NCI-H1092 (cell line): ENCODE measurements at places on chromosomes 5 and 9.

GRCh38 chr9:107178293-107178692 is 104.8 kb upstream of the RAD23B start:
- no peak for DNase-seq

DNA sequence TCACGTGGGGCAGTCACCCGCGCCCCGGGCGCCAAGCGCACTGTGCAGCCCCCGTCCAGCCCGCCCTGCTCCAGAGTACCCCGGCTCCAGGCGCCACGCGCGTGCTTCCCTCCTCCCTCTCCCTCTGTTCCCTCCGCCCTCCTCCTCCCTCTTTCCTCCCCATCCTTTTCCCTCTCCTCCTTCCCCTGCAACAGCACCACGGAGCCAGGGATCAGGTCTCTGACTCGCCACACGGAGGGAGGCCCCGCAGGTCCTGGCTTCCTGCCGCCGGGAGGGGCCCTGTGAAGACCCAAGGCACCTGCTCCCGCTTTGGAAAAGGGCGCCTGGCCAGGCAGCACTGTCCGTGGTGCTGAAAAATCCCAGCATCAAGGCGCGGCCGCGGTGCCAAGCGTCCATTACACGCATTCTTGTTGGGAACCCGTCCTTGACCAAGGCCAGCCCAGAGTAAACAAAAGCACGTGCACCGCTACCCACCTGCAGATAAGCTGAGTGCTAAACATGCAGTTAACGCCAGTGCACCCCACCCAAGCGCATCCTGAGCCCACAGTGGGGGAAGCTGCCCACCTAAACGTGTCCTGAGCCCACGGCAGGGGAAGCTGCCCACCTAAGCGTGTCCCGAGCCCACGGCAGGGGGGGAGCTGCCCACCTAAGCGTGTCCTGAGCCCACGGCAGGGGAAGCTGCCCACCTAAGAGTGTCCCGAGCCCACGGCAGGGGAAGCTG is 21.7 kb downstream of the SLC6A18 start:
- DNase-seq = peak; percentile 56

DNA sequence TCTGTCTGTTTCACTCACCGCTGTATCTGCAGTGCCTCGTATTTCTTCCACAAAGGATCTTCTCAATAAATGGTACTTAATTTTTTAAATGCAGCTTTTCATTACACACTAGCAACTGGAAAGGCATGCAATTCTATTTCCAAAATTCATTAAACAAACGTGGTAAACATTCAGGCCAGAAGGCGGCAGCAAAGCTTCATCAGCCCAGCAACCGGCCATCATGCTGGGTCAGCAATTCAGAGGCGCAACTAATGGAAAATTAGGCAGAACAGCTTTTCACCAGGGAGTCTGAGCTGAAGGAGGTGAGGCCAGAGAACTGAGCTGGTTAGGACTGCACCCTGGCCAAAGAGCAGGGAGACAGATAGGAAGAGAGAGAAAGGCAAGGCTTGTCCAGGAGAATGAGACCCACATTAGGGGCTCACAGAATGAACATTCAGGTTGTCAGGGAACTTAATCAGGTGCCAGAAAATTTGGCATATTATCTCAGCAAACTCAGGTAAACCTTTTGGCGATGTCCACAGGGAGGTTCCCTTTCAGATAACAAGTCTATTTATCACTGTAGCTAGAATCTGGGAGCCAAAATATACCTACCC is 17.7 kb upstream of the RNF180 start:
- no peak for DNase-seq

GRCh38 chr9:83000765-83001164 is 62.2 kb downstream of the RASEF start:
- DNase-seq = no peak

DNA sequence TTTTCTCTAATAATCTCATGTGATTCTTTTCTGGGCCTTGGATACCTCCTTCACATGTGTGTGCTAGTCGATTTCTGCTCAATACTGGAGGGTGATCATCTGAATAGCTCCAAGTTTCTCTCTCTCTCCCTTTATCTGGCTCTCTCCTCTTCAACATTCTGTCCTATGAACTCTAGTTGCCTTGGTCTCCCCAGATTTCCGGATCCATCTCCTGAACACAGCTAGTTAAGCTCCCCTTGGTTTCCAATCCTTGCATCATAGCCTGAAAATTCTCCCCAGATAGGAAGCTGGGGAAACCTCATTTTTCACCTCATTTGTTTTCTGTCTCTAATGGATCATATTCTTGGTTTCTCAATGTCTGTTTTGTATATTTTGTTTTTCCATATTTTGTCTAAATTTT is 832.3 kb downstream of the MTRR start:
- DNase-seq = no peak

DNA sequence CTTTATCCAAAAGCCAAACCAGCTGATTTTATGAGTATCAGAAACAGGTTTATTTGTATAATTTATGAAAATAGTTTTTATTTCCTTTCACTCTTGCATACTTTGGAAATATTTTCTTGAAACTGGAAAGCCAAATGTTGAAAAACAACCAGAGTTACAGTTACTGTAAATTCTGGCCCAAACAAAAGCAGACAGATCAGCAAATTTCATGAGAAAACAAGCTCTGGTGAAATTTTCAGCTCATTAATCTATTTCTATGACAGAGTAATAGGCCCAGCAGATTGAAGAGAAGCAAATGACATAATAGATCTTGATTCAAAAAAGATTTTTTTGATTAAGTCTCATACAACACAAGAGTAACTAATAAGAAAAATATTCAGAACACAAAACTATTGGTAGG is 182.7 kb downstream of the ENC1 start:
- DNase-seq = no peak

- no peak for DNase-seq
Observed at GRCh38 chr5:177198738-177199137, 65.2 kb downstream of the NSD1 start.

- no peak for DNase-seq
Observed at GRCh38 chr5:1201327-1202025, at the start of gene SLC6A19. SLC6A19 (plus strand) TSS chr5:1201595; CDS start chr5:1201651, 56 bp downstream.

DNA sequence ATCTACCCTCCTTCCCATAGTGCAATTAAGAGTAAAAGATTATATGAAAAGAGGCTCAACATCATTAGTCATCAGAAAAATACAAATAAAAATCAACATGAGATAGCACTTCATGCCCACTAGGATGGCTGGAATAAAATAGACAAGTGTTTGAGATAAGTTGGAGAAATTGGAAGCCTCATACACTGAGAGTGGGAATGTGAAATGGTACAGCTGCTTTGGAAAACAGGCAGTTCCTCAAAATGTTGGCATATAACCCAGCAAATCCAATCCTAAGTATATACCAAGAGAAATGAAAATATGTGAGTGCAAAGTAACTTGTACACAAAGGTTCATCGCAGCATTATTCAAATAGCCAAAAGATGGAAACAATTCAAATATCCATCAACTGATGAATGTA is 9.8 kb downstream of the SPATA31D3 start:
- no peak for DNase-seq

DNA sequence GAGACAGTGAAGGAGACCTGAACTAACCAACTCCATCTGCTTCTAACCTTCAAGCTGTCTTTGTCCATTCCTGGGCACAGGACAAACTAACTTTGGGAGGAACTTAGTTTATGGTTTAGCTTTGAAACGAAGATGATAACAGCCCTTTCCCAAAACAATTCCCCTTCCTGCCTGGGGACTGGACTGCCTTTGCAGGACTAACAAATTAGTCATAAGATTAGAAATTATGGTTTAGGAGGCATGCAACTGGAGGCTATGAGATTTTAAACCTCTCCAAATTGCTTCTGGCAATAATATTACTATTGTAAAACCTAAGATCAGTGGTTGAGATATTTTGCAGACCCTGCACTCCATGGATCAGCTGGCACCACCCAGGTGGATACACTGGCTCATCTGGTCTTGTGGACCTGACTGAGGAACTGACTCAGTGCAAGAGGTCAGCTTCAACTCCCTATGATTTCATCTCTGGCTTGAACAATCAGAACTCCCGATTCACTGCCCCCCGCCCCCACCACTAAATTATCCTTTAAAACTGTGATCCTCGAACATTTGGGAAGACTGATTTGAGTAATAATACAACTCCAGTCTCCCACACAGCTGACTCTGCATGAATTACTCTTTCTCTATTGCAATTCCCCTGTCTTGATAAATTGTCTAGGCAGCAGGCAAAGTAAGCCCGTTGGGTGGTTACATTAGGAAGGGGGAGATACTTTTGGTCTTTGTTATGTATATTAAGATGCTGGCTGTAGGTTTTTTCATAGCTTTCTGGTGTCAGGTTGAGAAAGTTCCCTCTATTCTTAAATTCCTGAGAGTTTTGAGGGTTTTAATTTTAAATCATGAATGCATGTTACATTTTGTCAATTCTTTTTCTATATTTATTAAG is 213.3 kb downstream of the TSSK1B start:
- no peak for DNase-seq

DNA sequence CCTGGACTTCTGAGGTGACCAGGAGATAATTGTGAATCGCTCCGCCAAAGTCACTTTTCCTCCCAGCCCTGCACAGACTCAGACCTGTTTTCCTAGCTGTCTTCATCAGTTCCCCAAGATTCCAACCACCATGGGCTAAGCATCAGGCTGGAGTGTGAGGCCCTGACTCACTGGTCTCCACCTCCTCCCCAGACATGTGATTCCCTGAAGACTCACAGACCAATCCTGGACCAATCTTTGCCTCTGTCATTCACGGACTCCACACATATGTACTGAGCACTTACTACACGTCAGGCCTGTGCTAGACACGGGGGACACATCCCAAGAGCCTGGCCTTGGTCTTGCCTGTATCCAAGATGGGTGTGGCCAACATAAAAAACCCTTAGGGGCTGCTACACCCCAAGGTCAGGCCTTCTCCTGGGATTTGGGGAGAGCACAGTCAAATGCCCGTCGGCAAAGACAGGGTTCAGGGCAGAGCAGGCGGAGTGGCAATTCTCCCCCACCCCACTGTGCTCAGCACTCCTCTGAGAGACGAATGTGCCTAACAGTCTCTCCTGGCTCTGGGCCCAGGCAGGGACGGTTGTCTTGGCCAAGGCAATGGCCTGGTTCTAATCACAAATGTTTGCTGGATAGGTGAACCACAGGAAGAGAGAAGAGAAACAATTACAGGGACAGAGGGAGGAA is 11.9 kb downstream of the EEIG1 start:
- DNase-seq = peak; percentile 68

- no peak for DNase-seq
Observed at GRCh38 chr5:41219658-41220269, 6.4 kb upstream of the C6 start.

DNA sequence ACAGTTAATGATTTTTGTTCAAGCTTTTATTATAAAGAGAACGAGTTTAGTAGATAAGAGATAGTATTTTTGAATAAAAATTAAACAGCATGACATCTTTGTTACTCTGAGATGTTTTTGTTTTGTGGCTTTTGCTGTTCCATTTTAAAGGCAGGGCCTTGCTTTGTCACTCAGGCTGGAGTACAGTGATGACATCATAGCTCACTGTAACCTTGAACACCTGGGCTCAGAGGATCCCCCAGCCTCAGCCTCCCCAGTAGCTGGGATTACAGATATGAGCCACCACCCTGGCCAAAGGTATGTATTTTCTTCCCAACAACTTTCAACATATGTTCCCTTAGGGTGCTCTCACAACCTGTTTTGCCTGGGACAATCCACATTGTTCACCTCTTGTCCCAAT is 730.9 kb upstream of the RGMB start:
- DNase-seq = no peak

DNA sequence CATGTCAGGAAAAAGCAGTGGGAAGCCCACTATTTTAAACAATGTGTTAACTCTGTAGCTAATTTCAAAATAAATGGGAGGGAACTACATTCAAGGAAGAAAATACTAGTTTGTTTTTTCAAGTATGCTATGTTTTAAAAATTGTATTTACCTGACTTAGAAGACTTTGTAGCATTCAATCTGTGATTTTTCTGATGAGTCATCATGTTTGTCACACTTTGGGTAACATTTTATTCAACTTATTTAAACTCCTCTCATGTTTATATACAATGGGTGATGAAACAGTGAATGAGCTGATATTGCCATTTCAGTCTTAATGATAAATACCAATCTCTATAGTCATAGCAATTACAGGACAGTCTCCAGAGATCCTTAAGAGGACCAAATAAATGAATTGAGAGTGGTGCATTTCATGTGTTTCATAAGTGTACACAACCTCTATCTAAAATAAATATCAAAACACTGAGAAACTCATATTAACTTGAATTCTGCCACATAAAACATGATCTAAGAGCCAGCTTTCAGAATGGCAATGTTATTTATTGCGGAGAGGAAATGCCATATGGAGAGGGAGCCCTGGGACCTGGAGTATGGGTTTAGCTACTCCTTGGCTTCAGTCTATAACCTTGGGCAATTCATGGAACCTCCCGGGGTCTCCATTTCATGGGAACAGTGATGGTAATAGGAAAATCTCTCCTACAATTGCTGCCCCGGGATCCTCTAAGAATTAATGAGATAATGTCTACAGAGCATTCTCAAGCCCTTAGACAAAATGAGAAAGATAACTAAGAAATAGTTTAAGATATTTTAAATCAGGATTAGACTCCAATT is 913.9 kb downstream of the TLE4 start:
- no peak for DNase-seq

- DNase-seq = no peak
Observed at GRCh38 chr5:159788835-159789331, 127.4 kb upstream of the ADRA1B start.

- DNase-seq = no peak
Observed at GRCh38 chr5:94751460-94751859, 133.0 kb downstream of the SLF1 start.

- DNase-seq = no peak
Observed at GRCh38 chr9:16680541-16680940, 189.9 kb downstream of the BNC2 start.

DNA sequence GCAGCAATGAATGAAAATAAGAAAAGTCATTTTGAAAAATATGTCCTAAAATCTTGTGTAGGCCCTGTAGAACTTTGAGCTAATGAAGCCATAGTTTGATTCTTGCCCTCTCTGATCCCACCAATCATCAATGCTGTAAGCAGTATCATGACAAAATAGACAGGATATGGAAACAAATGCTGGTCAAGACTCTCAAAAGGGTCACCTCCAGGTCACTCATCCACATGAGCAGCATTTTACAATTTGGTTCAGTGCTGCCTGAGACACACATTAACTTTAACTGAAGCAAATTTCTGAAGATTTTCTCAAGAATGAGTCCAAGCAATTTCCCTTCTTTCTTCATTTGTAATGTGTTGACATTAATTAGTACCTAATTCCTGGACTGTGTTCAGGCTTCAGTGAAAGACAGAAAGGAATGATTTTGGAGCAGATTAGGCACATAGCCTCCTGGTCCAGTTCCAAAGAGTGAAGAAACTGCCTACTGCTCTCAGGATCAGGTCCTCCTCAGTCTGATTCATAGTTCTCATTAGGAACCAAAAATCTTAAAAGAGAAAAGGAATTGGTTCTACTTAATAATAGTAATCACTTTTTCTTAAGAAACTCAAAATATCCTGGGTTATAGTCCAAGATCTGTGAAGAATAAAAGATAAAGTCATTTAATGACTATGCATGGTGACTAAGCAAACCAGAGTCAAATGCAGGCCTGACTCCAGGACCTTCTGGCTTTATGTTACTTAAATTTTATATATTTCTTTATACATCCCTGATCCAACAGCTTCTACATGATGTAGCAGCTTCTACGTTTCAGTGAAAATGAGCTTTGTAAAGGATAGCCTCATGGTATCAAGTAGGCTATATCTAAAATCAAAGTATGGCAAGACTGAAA is 192.1 kb upstream of the RGMB start:
- no peak for DNase-seq

GRCh38 chr5:96197347-96197746 is 235.7 kb upstream of the ELL2 start:
- no peak for DNase-seq

- DNase-seq = peak; percentile 11
Observed at GRCh38 chr9:19102181-19102630, 498 bp downstream of the HAUS6 start.
